Neural crest cell (in vitro differentiated cells): ENCODE measurements at places on chromosomes 5 and 9. TPM values are rescaled to one million over a fixed set of nuclear protein-coding genes. Genes with fewer than 3 reads are reported as not detected.

The SCAMP1 gene
- 30.7 and 34.9 TPM in 2 replicates for total RNA-seq

DNA sequence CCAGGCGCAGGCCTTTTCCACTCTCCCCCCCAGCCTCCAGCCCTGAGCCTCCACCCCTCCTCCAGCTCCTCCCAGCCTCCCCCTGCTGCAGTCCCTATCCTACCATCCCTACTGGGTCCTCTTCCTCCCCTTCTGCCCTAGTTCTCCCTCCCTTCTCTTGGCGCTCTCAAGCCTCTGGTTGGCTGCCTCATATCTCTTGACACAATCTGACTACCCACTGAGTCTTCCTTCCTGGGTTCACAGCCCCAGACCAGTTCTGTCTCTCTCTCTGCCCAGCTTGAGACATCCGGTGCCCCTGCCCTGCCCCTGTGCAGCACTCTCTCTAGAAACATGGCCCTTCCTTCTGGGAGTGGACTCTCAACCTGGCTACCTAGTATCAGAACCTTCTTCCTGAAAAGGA, 76.2 kb downstream of the TSPAN17 start:
- no peak overlapping the region for H3K27ac ChIP-seq
- H3K36me3 ChIP-seq: no peaks in the 10 kb centered on the region
- no peak overlapping the region for H3K4me3 ChIP-seq
- H3K4me1 ChIP-seq: peaks cover 13% of the 10 kb centered on the region
- peaks cover 31% of the 10 kb centered on the region for H3K27me3 ChIP-seq
- no peak for DNase-seq

DNA sequence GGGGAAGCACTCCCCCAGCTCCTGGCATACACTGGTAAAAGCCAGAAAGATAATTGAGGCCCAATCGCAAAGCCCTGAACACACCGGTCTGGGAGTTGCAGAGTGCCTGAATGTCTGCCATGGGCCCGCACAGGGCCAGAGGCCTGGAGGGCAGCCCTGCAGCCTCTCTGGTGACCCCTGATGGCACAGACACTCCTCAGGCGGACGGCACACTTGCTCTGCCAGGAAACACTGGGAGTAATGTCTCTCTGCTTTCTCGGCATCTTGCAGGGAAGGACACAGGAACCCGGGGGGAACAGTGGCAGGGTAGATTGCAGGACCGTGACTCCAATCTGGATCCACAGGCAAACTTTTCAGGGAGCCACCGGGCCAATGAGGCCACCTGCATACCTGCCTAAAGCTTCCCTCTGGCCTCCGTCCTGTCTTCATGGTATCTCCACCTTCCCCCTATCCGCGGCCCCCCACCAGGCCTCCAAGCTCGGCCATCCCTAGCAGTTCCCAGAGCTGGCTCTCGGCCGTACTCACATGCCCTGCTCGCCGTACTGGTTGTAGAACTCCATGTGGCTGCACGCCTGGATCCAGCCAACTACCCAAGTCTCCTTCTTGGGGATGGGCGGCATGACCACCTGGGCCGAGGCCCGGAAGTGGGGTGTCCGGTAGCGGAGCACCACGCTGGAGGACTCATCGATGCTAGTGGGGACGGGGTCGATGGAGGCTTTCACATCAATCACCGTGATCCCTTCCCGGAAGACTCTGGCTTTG, 797 bp downstream of the FAM78A start:
- H3K36me3 ChIP-seq: no peaks in the 10 kb centered on the region
- no peak overlapping the region for H3K27ac ChIP-seq
- H3K4me1 ChIP-seq: peaks cover 15% of the 10 kb centered on the region
- H3K4me3 ChIP-seq: peak overlapping the region; percentile 80
- peak; percentile 29 for DNase-seq

- H3K36me3 ChIP-seq: no peaks in the 10 kb centered on the region
- peak overlapping the region; percentile 57 for H3K4me3 ChIP-seq
- H3K4me1 ChIP-seq: peaks cover 60% of the 10 kb centered on the region
- H3K27me3 ChIP-seq: no peaks in the 10 kb centered on the region
- no peak overlapping the region for H3K27ac ChIP-seq
Observed at GRCh38 chr9:133954862-133955529, 37.1 kb downstream of the VAV2 start.

The C5orf52 gene
- total RNA-seq: not detected in 2 replicates

The GRM6 gene
- not detected in 2 replicates for total RNA-seq

DNA sequence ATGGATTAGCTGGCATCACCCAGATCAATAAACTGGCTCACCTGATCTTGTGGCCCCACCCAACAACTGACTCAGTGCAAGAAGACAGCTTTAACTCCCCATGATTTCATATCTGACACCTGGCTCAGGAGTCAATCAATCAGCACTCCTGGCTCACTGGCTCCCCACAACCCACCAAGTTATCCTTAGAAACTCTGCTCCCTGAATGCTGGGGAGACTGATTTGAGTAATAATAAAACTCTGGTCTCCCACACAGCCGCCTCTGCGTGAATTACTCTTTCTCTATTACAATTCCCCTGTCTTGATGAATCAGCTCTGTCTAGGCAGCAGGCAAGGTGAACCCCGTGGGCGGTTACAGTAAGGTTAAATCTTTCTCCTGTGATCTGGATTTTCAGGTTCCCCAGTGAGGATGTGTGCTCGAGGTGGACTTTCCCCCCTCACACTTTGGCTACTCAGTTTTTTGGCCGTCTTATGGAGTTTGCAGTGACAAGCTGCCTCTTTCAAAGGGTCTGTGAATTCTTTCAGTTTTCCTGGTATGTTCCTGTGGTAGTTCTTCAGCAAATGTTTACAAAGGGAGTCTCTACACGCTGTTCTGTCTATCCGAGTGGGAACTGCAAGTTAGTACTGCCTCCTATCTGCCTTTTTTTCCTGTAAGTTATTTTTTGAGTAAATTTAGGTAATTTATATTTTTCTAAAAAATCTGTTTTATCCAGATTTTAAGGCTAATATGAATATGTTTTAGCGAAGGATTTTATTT, 500.2 kb upstream of the NUDT12 start:
- H3K4me3 ChIP-seq: no peak overlapping the region
- DNase-seq: no peak
- no peaks in the 10 kb centered on the region for H3K36me3 ChIP-seq
- H3K27me3 ChIP-seq: no peaks in the 10 kb centered on the region
- H3K4me1 ChIP-seq: no peaks in the 10 kb centered on the region

The CD74 gene
- 6.3 and 7.3 TPM in 2 replicates for total RNA-seq

GRCh38 chr9:79346350-79347020, 225.3 kb upstream of the TLE4 start:
- H3K27me3 ChIP-seq: no peaks in the 10 kb centered on the region
- no peak overlapping the region for H3K4me3 ChIP-seq
- no peaks in the 10 kb centered on the region for H3K36me3 ChIP-seq
- H3K27ac ChIP-seq: no peak overlapping the region
- DNase-seq: no peak
- no peaks in the 10 kb centered on the region for H3K4me1 ChIP-seq

DNA sequence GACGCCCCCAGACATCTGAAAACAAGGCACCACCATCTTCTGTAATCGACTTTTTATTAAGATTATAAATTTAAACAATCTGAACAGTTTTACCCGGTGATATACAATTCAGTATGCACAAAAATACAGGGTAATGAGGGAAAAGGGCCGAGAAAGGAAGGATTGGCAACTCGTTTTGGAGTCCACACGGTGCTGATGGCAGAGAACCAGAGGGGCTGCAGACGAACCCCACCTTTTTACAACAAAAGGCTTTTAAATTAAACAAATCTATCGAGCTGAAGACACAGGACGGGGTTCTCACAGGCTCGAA, 2.6 kb downstream of the IER5L start:
- H3K36me3 ChIP-seq: no peaks in the 10 kb centered on the region
- H3K27ac ChIP-seq: no peak overlapping the region
- DNase-seq: no peak
- peak overlapping the region; percentile 94 for H3K4me3 ChIP-seq
- H3K4me1 ChIP-seq: peaks cover 36% of the 10 kb centered on the region
